ENCODE measurements at places on chromosomes 5 and 9.

DNA sequence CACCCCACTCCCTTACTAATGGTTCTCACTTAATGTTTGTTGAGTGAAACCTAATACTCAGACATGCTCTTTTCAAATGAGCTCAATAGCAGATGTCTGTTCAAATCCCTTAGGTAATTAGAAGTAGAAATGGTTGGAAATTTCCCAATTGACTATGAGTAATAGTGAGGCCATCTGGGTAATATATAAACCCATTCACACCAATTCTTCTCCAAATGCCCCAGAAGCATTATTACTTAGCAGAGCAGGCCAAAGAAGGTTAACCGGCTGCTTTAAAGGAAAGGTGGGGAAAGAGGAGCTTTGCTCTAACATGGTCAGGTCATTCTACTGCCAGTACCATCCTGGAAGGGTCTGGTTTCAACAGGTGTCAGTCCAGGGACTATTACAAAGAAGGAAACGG, 119.5 kb upstream of the MTAP start:
- DNase-seq: no peak

- no peak for DNase-seq
Observed at GRCh38 chr5:173904151-173904550, 16.0 kb downstream of the CPEB4 start.

DNA sequence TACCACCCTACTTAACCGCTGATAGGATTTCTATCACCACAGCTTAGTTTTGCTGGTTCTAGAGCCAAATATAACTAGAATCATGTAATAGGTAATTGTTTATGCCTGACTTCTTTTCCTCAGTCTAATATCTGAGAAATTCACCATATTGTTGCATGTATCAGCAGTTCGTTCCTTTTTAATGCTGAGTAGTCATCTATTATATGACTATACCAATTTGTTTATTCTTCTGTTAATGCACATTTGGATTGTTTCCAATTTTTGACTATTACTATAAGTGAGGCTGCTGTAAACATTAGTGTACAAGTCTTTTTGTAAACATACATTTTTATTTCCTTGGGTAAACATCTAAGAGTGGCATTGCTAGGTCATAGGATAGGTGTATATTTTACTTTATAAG, 25.9 kb downstream of the CSNK1G3 start:
- no peak for DNase-seq

DNA sequence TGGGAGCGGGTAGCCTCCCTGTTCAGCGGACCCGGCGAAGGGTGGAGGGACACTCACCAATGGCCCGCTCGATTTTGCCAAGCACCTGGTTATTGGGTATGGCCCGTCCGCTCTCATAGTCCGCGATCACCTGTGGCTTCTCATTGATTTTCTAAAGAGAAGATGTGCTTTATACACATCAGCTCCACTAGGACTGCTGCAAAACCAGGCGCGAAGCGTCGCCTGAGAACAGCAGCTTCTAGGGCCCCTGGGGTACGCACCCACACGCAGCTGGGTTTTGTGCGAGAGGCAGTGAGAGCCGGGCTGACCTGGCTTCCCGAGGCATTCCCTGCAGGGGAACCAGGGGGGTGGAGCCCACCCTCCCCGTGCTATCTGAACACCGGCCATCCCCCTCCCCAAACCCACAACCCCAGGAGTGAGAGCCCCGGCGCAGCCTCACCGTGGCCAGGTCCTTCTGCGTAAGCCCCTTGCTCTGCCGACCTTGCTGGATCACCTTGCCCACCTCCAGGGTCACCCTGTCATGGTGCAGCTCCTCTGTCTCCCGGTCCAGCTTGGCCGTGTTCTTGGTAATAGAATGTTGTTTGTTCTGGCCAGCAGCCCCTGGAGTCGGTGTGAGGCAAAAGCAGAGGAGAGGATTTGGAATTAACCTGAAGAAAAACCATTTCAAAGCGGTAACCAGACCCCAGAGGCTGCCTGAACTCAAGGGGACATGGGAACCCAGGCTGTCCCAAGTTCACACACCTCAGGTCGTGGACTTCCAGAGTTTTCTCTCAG, 3.1 kb downstream of the EDF1 start:
- DNase-seq: no peak

DNA sequence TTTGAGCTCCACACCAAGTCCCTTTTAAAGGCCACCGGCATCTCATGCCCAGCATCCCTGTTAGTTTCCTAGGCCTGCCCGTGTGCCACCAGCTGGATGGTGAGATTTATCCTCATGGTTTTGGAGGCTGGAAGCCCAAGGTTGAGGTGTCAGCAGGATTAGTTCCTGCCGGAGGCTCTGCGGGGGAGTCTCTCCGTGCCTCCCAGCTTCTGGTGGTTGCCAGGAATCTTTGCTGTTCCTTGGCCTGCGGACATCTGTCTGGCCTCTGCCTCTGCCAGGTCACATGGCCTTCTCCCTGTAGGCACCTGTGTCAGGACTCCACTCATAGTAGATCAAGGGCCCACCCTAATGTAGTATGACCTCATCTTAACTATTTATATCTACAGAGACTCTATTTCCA, 45.4 kb downstream of the JADE2 start:
- no peak for DNase-seq

- no peak for DNase-seq
Observed at GRCh38 chr9:2492161-2492560, 129.4 kb upstream of the VLDLR start.

DNA sequence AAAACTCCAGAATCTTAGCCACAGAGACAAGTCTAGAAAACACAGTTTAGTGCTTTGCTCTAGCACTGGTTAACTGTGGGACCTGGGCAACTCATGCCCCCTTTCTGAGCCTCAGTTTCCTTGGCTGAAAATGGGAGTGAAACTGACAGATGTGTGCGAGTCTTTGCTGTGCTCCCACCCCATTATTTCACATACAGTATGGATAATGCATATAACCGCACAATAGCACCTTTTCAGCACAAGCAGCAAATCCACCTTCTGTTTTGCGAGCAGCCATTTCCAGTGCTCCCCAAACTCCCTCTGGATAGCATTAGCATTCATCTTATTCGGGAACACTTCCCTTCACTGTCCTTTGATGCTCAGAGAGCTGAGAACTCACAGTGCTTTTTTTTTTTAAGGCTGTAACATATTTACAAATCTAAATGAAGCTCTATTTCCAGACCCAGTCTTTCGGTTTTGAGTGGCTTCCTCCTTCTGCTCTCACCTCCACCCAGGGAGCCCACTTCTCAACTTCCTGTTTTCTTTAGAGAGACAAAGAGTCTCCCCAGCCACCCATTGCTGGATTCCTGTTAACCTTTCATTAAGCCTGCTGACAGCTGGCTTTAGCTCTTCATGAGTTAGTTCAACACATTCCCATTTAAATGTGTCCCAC, 49.2 kb downstream of the TIMD4 start:
- DNase-seq: no peak

- no peak for DNase-seq
Observed at GRCh38 chr9:75545287-75545686, 345.2 kb upstream of the PCSK5 start.

DNA sequence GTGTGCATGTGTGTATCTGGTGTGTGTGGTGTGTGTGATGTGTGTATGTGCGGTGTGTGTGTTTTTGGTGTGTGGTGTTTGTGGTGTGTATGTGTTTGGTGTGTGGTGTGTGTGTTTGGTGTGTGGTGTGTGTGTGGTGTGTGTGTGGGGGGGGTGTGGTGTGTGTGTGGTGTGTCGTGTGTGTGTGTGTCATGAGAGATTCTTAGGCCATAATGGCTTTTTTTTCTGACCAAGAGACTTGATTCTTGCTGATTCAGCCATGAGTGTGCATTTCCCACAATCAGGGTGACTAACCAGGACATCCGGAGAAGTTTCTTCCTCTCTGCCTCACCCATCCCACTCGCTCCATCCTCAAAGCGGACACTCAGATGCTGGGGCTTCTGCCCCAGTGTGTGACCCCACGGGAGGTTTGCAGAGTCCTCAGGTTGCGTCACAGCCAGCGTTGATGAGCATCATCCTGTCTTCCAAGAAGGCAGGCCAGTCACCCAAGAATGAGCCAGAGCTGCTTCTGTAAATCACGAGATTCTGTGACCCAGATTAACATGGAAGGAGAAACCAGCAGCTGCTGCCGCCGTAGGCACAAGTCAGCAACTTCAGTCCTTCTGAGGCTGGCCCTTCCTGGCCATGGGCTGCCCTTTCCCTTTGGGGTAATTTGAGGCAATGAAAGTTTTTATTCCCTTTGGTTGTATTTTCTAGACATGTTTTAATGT, 12.5 kb upstream of the CTSL start:
- DNase-seq: peak; percentile 92

GRCh38 chr9:137366445-137366810, 56.5 kb downstream of the EXD3 start:
- DNase-seq: no peak

DNA sequence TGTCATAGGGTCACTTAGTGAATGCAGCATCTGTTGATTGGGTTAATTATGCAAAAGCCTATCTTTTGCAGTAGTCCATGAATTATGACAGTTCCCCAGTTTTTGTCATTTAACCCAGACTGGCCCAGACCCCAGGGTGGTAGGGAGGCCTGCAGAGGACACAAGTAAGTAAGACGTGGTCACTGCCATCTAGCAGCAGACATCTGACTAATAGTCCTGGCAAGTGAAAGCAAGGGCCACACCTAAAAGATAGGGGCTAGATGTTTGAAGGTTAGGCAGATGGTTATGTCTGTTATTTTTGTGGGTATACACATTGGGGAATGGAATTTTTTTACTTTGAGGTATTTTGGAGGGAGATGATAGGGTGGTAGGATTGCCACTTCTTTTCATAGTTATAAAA, 48.0 kb downstream of the RAB14 start:
- no peak for DNase-seq

GRCh38 chr5:147415651-147416050, 94.2 kb downstream of the DPYSL3 start:
- no peak for DNase-seq

- no peak for DNase-seq
Observed at GRCh38 chr5:35246900-35247647, 16.8 kb upstream of the PRLR start.

GRCh38 chr9:17219261-17219660, 84.4 kb downstream of the CNTLN start:
- DNase-seq: peak; percentile 25

GRCh38 chr5:540071-540905, 16.0 kb upstream of the SLC9A3 start:
- DNase-seq: no peak

- no peak for DNase-seq
Observed at GRCh38 chr5:59005934-59006701, 423.2 kb downstream of the RAB3C start.

GRCh38 chr5:159415301-159415937, 85.1 kb upstream of the IL12B start:
- no peak for DNase-seq

GRCh38 chr5:88268385-88269184, at the start of gene TMEM161B:
TSS of gene TMEM161B (minus strand) at chr5:88268845. CDS start at chr5:88268723, 122 bp downstream.
- DNase-seq: peak; percentile 92

DNA sequence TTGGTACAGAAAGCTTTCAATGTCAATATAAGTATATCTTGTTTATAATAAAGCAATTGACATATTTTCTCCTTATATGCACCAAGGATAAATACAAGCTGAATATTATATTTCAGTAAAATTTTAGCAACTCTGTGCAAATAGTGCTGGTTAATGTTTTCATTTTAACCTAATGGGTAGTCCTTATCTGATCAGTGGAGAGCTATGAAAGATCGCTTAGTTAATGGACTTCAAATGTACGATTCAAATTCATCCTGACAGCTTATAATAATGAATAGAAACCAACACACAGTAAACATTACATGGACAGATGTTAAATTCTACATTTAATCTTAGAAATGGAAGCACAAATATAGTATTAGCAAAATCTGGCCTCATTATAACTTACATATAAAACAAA, 1495.2 kb upstream of the C9orf72 start:
- DNase-seq: no peak

DNA sequence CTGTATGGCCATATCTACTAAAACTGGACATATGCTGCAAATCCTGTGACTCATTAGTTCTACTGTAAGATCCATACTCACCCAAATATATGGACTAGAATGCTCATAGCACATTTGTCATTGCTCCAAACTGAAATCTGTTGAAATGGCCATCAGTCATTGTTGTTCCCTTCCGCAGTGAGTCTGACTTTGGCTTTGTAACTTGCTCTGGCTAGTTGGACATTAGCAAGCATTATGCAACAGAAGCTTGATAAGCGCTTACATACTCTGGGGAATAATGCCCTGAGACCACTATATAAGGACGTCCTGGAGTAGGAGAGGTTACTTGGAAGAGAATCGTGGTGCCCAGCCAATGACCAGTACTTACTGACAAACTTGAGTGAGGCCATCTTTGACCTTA, 9.0 kb downstream of the KIAA1958 start:
- DNase-seq: no peak

GRCh38 chr5:42655982-42656650, 100.5 kb upstream of the CCDC152 start:
- peak; percentile 38 for DNase-seq

DNA sequence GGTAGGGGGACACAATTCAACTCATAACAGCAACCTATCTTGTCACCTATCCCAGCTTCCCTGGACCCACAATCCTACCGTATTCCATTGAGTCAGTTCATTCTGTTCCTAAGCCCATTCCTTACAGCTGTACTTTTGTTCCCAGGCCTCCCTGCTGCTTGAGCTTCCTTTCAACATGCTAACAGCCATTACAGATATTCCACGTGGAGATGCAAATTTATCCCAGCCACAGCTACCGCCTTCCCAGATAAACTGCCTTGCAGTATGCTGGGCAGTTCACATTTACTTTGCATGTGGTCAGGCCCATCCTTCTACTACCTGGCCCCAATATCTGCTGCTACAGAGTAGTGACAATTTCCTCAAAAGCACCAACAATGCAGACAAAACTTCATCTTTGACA, 23.0 kb downstream of the RIGI start:
- no peak for DNase-seq

GRCh38 chr5:118468085-118468484, 520.3 kb downstream of the DTWD2 start:
- DNase-seq: no peak

DNA sequence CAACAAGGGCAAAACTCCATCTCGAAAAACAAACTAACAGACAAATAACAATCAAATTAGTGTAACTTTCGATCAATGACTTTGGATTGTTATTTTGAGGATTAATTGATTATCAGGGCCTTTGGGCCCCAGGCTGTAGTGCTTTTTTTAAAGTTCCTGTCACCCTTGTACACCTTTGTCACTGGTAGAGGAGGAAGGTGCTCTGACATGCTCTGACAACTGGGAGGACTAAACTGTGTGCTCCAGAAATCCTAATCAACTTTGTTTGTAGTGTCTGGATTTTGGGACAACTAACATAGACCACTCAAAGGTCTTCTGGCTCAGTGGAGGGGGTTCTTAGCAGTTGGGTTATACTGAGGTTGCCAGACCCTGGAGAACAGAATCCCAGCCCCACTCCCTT, 1.8 kb downstream of the TXN start:
- no peak for DNase-seq

GRCh38 chr5:9653811-9654210, 23.7 kb upstream of the TAS2R1 start:
- peak; percentile 97 for DNase-seq

- DNase-seq: no peak
Observed at GRCh38 chr9:81724242-81724889, 35.0 kb upstream of the TLE1 start.

Data from adipocyte (in vitro differentiated cells).